ENCODE measurements at places on chromosomes 3 and 15.

GRCh38 chr3:151002003-151002981 is 29.8 kb upstream of the CLRN1 start:
- no peak for DNase-seq

GRCh38 chr3:148930752-148931151 is 60.6 kb upstream of the GYG1 start:
- no peak for DNase-seq

GRCh38 chr15:59360896-59361295 is 11.8 kb downstream of the MYO1E start:
- DNase-seq: no peak

- DNase-seq: no peak
Measured at GRCh38 chr15:41503669-41504010, 10.0 kb downstream of the ITPKA start.

DNA sequence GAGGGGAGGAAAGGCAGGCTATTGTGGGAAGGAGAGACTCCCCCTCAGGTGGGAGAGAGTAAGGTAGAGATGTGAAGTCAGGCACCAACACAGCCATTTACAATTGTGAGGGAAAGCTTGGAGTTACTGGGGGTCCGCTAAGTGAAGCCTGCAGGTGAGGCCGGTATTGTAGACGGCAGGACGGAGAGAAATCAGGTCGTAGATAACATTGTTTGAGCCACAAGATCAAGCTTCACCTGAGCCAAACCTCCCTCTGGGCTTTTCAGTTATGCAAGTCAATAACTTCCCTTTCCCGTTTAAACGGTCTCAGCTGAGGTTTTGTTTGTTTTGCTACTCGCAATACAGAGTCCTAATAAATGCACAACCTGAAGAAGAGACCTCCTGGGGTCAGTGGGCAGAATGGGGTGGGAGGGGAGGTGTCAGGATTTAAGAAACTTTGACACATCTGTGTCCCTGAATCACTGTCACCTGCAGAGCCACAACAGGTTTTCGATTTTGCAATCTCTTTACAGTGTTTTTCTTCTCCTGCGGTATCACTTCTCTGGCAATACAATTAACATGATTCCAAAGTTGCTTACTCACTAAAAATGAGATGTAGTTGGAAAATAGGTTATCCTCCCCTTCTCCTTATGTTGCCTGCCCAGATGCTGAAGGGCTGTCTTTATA is 72.0 kb upstream of the GLCE start:
- DNase-seq: no peak

DNA sequence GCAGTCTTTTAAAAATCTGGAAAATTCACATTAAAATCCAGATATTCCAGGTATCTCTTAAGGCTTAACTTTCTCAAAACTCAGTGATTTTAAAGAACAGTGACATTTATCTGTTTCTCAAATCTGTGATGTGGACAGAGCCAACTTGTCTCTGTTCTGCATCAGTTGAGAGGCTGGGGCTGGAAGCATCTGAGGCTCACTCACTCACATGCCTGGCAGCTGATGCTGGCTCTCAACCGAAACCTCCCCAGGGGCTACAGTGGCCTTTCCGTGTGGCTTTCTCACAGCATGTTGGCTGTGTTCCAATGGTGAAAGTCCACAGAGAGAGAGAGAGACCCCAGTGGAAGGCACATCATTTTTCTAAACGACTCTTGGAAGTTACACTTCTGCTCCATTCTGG is 53.5 kb downstream of the CEMIP start:
- no peak for DNase-seq

- no peak for DNase-seq
Measured at GRCh38 chr3:185939721-185940120, 1.9 kb upstream of the TRA2B start.

GRCh38 chr3:61530355-61530754 is 31.0 kb upstream of the PTPRG start:
- DNase-seq: no peak

GRCh38 chr3:101896083-101896757 is 46.9 kb downstream of the NFKBIZ start:
- no peak for DNase-seq

DNA sequence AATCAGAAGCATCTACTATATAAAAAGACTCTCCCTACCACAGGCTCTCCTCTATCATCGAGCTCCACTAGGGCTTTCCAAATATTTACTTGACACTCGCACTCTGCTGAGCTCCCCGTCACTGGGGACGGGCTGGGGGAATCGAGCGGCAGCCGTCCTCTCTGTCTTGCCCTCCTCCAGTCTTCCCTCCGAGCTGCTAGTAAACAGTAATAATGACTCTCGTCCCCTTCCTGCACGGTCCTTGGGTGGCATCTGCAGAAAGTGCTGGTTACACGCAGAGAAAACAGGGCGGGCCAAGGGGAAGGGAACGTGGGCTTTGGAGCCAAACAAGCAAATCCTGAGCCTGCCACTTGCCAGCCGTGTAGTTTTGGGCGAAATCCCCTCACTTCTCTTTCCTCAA is 96.6 kb downstream of the LRIG1 start:
- no peak for DNase-seq

- DNase-seq: no peak
Measured at GRCh38 chr3:12316253-12316652, 27.4 kb downstream of the PPARG start.

DNA sequence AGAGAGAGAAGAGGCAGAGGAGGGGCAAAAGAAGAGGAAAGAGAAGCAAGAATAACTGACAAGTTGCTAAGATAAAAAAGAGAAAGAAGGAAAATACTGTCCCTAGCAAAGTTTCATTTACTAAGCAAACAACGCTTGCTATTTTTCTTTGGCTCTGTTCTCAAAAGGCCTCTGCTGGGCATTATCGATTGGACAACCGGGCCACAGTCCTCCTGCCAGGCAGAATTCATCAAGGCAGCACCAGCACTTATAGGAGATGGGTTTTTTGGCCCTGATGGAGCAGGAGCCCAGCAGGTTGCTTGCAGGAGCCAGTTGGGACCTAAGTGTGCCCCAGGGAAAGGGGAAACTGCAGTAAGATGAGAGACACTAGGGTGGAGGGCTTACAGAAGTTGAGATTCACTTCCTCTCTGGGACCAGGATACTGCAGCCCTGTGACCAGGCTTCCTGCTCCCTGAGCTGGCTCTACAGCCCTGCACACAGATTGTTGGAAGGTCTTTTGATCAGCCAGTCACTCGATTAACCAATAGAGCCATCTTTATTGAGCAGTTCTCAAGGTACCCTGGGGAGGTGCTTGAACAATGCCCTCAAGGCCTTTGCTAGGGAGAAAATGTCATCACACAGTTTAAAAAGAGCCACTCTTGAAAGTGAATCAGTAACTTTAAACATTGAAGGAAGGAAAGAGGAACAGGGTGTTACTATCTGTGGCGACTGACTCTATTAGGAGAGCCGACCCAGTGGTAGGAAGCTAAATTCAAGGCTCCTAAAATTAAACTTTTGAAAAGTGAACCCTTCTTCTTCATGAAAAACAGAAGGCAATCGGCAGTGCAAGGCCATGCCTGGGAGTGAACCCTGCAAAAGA is 28.8 kb upstream of the GLCE start:
- DNase-seq: no peak

GRCh38 chr3:196189566-196190347 is 21.4 kb downstream of the ZDHHC19 start:
- no peak for DNase-seq

DNA sequence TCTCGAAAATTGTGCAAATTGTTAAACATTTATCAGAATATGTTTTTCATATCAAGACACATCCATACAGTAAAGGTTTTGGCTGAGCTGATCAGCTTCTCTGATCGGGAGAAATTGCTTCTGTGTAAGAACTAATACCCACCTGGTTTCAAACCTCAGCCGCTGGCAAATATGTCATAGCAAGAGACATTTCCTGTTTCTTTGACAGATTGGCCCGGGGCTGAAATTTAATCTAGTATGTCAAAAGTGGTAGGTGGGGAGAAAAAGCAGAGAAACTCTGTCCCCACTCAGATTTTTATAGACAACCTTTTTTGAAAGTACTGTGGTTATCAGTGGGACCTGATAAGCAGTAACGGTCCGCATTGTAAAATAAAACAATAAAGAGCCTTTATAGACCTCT is 88.8 kb upstream of the SLC24A5 start:
- DNase-seq: no peak

- DNase-seq: no peak
Measured at GRCh38 chr15:50024281-50024680, 94.8 kb downstream of the ATP8B4 start.

DNA sequence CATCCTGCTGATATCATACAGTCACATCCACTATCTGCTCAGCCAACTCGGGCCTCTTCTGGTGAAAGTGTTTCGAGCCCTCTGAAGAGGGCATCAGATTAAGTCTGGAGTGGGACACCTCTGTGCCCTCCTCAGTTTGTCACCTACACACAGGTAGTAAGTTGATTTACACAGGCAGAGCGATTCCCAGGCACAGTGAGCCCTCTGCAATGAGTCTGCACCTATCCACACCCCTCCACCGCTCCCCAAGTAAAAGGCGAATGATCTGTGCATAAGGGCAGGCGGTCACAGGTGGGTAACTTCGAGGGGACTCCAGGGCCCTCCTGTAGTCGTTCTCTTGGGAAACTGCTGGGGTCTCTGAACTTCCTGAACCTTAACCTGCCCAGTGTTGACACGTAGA is 152.0 kb downstream of the ATP10A start:
- no peak for DNase-seq

DNA sequence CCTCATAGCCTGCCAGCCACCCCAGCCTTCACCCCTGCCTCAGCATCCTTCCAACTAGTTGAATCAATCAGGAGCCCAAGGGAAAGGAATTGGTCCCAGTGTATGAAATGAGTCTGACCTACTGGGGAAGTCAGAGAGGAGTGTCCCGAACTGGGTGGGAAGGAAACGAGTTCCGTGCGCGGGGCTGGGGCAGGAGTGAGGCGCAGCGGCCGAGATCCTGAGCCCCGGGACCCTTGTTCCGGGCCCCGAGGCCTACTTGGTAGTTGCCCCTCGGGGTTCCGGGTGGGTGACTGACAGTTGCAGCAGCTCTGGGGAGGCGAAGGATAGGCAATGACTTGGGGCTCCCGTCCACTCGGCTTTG is 1.1 kb upstream of the PLCL2 start:
- DNase-seq: no peak

DNA sequence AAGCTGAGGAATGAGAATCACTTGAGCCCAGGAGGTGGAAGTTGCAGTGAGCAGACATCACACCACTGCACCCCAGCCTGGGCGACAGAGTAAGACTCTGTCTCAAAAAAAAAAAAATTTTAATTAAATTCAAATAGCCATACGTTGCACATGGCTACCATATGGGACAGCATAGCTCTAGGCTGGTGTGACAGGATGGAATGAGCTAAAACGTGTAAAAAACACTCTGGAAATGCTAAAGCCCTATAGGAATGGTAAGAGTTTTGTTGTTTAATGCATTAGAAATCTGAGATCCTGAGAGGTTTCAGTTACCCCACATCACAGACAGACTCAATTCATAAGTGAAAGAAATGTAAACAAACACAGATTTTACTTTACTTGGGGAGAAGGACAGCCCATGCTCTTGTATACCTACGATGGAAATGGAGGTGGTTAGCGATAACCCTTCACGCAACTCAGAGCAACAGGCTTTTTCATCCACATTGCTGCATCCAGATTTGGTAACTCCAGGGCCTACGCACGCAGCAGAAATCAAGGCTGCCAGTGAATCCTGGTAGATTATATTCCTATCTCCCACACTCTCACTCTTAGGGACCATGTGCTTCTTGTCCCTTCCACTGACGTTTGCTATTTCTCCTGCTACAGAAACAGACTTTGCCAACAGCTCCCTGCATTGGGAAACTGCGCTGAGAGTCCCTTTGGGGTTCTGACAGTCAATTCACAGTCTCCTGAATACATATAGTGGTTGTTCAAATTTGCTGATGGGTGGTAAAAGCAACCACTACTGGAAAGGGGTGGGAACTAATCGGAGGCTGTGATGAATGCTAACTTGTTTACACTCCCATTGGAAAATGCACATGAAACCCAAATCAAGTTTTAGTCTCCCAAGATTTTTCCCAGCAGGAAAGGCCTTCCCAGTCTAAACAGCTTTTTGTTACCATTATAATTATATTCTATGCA is 3.1 kb downstream of the SH3BP5 start:
- DNase-seq: no peak

DNA sequence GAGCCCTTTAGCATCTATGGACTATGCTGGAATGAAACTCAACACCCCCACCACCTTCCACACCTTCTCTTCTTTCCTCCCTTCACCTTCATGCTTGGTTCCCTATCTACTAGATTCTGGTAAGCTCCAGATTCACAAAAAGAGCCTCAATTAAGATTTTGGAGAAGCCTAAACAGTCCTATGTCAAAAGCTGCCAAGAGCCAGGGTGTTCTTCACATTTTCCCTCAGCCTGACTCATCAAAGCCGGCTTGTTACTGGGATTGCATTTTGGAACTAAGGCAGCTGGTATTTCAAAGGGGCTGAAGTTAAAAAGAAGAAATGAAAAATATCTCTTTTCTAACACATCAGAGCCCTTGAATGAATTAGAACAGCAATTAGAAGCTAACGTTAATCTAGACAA is 247.7 kb downstream of the MYRIP start:
- no peak for DNase-seq

GRCh38 chr15:60973637-60974415 is 255.3 kb downstream of the RORA start:
- DNase-seq: no peak

- no peak for DNase-seq
Measured at GRCh38 chr15:25869701-25870100, 6.6 kb upstream of the ATP10A start.

DNA sequence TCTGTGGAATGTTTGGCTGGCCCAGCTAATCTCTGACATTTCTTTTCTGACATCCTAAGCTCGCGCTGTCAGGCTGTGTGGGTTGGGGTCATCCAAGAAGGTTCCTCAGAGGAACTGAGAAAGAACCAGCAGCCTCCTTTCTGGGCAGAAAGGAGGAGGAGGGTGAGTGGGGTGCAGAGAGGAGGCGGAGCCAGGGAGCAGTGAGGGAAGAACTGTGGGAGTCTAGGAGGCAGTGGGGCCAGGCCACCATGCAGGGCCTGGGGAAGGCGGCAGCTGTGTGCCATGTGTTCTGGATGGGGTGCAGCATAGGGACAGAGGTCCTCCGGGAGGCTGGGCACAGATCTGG is 5.3 kb downstream of the SEMA7A start:
- DNase-seq: no peak

- no peak for DNase-seq
Measured at GRCh38 chr3:45537970-45538640, 56.4 kb upstream of the LIMD1 start.

GRCh38 chr15:60460931-60461330 is 18.0 kb downstream of the ICE2 start:
- DNase-seq: no peak

- no peak for DNase-seq
Measured at GRCh38 chr15:39756806-39757522, 25.7 kb downstream of the FSIP1 start.

DNA sequence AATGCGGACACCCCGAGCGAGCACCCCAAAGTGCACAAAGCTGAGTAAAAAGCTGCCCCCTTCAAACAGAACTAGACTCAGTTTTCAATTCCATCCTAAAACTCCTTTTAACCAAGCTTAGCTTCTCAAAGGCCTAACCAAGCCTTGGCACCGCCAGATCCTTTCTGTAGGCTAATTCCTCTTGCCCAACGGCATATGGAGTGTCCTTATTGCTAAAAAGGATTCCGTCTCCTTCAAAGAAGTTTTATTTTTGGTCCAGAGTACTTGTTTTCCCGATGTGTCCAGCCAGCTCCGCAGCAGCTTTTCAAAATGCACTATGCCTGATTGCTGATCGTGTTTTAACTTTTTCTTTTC is 5.3 kb downstream of the BHLHE40 start:
- DNase-seq: no peak
